Activated T-helper 1 cell treated with Interleukin-2 at 50 U/mL for 16 hours (primary cell): ENCODE measurements at places on chromosomes 5 and 9.

- peak; percentile 62 for DNase-seq
Measured at GRCh38 chr5:177357459-177358351, at the start of gene RGS14. TSS of gene RGS14 (plus strand) at chr5:177357924. CDS start at chr5:177358025, 101 bp downstream.

DNA sequence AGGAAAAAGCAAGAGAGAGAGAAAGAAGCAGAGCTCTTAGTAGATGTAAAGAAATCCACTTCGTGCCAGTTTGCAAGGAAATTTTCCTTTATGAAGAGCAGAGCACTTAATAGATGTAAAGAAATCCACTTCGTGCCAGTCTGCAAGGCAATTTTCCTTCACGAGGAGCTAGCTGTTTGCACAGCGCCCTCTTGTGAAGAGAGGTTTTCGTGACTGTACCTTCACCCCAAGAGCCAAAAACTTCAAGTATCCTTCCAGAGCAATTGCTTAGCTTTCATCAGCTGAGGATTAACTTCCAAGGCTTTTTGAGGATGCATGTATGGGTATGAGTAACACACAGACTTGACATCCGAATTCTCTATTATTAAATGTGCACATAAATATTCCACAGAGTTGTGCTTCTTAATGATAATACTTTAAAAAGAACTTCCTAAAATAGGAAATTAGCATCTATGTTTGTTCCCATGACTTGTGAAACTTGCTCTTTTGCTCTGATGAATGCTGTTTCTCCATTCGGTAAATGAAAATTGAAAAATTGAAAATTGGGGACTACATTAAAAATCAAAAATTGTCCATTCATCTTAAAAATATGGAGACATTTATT is 525.6 kb downstream of the PDE4D start:
- peak; percentile 3 for DNase-seq

DNA sequence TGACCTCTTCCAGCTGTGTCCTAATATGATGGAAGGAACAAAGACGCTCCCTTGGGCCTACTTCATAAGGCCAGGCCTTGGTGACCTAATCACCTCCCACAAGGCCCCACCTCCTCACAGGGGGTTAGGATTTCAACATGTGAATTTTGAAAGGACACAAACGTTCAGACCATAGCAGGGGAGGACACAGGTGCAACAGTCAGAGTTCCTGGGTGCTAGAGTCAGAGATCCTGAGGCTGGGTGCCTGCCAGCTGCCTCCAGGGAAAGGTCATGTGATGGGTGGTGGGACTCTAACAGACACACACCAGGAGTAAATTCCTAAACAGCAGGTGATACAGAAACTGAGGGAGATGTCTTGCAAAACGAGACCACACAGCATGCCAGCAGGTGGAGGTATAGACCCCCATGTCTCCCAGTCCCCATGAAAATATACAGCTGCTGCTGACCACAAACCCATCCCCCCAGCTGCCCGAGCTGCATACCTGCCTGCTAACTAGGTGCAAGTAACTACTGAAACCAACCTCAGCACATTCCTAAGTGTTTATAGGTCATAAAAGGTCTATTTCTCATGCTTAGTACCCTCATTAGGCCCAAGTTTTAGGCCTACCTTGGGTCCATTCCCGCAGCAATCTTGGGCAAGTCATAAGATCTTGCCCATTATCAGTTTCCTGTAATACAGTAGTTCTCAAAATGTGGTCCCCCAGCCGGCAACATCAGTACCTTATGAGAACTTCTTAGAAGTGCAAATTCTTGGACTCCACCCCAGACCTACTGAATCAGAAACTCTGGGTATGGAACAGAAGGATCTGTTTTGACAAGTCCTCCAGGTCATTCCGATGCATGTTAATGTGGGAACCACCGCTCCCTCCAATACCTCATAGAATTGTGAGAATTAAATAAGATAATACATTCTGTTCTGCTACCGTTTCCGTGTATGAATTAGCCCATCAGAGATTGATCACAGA is 245.3 kb downstream of the ENC1 start:
- DNase-seq: no peak

- no peak for DNase-seq
Measured at GRCh38 chr5:56986626-56986947, 34.7 kb upstream of the MIER3 start.

GRCh38 chr5:134142806-134143205 is 28.3 kb downstream of the TCF7 start:
- no peak for DNase-seq

- no peak for DNase-seq
Measured at GRCh38 chr5:147391781-147392180, 118.1 kb downstream of the DPYSL3 start.

GRCh38 chr9:95189251-95190098 is 128.0 kb downstream of the FANCC start:
- DNase-seq: no peak

DNA sequence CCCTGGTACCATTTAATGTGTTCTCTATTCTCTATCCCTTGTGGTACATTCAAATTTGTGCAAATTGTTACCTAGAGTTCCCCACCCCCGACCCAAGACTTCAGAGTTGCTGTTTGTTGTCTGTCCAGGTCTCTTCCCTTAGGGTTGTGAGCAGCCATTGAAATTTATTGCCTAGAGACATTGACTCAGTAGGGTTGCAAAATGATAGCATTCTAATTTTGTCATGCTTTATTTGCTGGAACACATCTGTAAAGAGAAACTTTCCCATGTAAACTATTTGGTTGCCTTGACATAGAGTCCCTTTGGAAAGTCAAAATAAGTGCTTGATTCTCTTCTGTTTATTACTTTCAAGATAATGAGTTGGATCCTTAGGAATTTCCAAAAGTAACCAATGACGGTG is 91.7 kb upstream of the KLF9 start:
- no peak for DNase-seq

DNA sequence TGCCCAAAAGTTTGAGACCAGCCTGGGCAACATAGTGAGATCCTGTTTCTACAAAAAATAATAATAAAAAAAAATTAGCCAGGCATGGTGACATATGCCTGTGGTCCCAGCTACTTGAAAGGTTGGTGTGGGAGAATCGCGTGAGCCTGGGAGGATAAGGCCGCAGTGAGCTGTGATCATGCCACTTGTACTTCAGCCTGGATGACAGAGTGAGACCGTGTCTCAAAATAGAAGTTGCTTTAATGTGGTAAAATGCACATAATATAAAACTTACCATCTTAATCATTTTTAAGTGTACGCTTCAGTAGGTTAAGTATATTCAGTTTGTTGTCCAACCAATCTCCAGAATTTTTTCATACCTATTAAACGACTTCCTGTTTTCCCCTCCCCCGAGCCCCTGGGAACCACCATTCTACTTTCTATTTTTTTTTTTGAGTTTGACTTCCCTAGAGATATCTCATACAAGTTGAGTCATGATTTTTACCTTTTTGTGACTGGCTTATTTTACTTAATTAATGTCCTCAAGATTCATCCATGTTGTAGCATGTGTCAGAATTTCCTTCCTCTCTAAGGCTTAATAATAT is 120.1 kb upstream of the POC5 start:
- no peak for DNase-seq

DNA sequence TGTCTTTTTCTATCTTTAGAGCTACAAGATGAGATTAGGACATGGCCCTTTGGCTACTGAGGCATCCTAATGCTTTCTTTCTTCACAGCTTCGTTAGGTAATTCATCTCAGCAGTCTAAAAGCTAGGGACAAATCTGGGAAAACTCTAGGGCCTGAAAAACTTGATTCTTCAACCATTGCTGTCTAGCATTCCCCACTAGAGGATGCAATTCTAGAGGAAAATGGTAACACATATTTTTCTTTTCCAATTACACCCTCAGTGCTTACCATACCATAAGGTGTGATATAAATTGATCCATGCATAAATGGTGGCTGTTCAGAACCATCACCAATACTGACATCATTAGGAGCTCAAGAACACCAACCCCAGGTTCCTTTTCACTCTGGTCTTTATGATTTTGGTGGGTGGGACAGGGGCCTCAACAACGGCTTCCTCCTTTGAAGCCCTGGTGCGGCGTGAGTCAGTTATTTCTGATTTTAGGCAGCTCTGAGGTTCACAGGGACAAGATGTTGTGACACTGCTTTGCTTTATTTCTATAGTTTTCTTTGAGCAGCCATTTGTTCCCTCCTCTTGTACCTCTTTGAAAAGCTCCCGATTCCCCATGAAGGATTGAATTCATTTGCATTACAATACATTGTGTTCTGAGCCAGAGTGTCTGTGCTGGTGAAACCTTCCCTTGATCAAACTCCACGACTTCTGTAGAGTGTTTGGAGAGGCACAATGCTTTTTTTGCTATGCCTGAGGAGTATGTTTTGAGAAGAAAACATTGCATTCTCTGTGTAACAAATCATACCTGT is 526.0 kb upstream of the TRPC7 start:
- DNase-seq: no peak

- DNase-seq: no peak
Measured at GRCh38 chr9:70607329-70607728, 192.9 kb upstream of the KLF9 start.

DNA sequence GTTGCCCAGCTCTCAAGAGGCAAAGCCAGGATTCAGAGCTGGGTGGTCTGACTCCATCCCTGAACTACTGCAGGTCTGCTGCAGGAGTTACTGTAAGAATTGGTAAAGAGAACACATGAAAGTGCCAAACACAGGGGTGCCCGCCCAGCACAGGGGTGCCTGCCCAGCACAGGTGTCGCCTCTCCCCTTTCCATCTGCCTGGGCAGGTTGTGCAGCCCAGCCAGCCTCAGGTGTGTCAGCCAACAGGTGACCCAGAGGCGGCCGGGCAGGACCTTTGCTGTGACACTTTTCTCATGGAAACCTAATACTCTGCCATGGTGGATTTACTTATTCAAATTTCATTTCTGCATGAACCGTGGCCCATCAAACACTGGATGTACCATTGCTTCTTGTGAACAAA is 289.7 kb upstream of the IRX4 start:
- no peak for DNase-seq

GRCh38 chr5:111635916-111636570 is 121.0 kb downstream of the NREP start:
- no peak for DNase-seq

- no peak for DNase-seq
Measured at GRCh38 chr5:170289121-170289520, 8.5 kb downstream of the LCP2 start.

GRCh38 chr9:18007621-18008020 is 428.8 kb downstream of the SH3GL2 start:
- no peak for DNase-seq

- DNase-seq: no peak
Measured at GRCh38 chr5:77560677-77561263, 68.7 kb upstream of the WDR41 start.

DNA sequence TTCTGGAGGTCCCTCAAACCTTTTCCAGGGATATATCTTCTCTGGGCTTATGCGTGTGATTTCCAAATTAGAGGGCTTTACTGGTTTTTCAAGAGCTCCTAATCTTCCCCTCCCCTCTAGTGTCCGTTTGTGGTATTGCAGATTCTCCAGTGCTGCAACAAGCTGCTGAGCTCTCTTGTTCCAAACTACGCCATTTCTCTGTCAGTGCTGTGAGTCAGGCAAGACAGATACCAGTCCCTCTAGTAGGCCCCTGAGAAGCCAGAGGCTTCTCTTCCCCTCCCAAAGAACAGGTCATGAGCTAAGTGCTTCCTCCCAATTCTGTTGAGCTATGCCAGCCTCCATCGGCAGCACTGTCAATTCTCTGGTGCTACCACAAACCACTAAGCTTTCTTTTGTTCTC is 149.5 kb downstream of the FANCC start:
- DNase-seq: peak; percentile 9

- DNase-seq: no peak
Measured at GRCh38 chr9:123527981-123528380, 172.0 kb downstream of the CRB2 start.

GRCh38 chr5:16733331-16734006 is 116.7 kb upstream of the RETREG1 start:
- no peak for DNase-seq

- no peak for DNase-seq
Measured at GRCh38 chr9:5321058-5321457, 16.5 kb upstream of the RLN2 start.
